SJSA1 (cell line): ENCODE measurements at places on chromosomes 5 and 9.

- peaks cover 27% of the 10 kb centered on the region for H3K4me1 ChIP-seq
- no peak for DNase-seq
- no peaks in the 10 kb centered on the region for H3K27me3 ChIP-seq
- no peaks in the 10 kb centered on the region for H3K36me3 ChIP-seq
Measured at GRCh38 chr9:113952676-113953075, 76.6 kb downstream of the ZNF618 start.

DNA sequence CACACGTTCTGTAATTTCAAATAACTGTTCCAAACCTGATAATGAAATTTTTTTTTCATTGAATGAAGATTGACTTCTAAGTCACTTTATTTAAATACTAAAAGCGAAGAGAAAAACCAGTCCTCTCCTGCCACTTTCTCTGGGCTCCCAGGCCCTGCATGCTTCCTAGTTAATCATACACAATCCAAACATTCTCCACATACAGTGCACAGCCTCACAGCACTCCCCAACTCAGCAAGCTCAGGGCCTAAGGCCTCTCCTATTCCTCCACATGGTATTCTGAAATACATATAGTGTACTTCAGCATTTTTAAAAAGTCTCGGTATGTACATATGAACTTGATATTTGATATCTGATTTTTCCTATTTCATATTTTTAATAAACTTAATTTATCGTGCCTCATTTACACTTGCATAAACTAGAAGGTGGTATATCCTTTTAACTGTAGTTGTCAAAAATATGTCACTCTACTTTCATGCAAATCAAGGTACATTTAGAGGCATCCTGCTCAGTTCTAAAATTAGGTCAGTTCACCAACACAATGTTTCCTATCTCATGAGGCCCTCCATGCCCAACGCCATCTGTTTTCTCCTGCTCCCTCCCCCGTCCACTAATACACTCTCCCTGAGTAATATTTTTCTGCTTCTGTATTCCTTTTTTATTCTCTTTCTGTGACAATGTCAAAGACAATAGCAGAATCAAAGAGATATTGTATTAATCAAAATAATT lies 206.7 kb downstream of the ARRDC3 start:
- no peak overlapping the region for H3K4me3 ChIP-seq
- H3K4me1 ChIP-seq: peaks cover 9% of the 10 kb centered on the region

GRCh38 chr9:26973989-26974388 lies 17.8 kb downstream of the IFT74 start:
- H3K4me3 ChIP-seq: no peak overlapping the region

- no peak for DNase-seq
- peaks cover 14% of the 10 kb centered on the region for H3K27me3 ChIP-seq
- H3K27ac ChIP-seq: no peak overlapping the region
- H3K36me3 ChIP-seq: no peaks in the 10 kb centered on the region
Measured at GRCh38 chr5:171805746-171806145, 20.1 kb downstream of the SMIM23 start.

GRCh38 chr9:14531341-14532269 lies 161.6 kb downstream of the ZDHHC21 start:
- H3K4me1 ChIP-seq: no peaks in the 10 kb centered on the region
- no peak overlapping the region for H3K4me3 ChIP-seq
- no peaks in the 10 kb centered on the region for H3K36me3 ChIP-seq
